ENCODE measurements at places on chromosomes 1 and 21.

- no peak for DNase-seq
Observed at GRCh38 chr1:7690076-7690475, 81.0 kb upstream of the VAMP3 start.

DNA sequence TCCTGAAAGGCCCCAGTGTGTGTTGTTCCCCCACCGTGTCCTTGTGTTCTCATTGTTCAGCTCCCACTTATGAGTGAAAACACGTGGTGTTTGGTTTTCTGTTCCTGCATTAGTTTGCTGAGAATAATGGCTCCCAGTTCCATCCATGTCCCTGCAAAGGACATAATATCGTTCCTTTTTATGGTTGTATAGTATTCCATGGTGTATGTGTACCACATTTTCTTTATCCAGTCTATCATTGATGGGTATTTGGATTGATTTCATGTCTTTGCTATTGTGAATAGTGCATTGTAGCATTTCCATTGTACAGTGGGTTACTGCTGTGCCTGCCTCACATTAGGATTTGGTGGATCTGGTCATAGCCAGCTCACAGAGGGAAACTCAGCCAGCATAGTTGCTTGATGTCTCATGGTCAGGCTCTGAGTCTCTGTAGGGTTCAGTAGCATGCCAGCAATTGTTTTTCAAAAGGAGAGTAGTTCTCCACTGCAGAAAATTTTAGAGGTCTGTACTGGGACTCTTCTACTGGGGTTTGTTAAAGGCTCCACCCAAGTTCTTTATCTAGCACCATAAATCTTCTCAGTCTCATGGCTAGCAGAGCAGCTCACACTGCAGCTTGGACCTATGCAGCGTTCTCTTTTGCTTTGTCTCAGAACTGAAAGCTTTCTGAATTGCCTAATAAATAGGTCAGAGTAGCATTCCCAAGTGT, 41.0 kb downstream of the RUNX3 start:
- no peak for DNase-seq

DNA sequence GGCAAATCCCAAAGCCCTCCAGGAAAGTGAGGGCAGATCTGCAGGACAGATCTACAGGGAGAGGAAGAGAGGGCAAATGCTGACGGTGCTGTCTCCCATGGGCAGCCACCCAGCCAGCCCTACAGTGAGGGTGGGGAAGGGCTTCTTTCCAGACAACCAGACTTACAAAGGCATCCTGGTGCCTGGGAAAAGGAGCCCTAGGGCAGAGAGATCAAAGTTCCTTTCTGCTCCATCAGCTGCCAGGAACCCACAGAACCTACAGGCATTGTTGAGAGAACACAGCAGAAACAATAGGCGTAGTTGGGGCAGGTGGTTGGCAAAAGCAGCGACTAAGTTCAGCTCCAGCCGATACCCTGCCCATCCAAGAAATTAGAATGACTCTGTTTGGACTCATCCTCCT, 332.4 kb downstream of the KCNH1 start:
- no peak for DNase-seq

DNA sequence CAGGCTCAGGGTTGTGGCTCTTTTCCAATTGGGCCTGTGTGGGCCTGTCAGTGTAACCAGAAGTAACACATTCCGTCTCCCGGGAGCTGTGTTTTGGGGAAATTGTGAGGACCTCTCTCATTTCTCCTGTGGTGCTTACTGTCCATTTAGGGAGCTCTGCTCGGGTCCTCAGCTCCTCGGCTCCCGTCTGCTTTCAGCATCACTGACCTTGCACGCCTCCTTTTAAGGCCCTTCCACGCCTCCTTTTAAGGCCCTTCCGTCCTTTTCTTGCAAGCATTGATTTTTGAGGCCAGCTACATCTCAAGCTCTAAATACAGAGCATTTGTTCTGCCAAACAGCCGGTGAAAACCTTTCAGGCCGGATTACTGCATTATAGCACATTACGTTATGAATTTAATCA, 9.7 kb downstream of the CA6 start:
- no peak for DNase-seq

- DNase-seq = no peak
Observed at GRCh38 chr1:44903011-44903680, 60.1 kb upstream of the PTCH2 start.

DNA sequence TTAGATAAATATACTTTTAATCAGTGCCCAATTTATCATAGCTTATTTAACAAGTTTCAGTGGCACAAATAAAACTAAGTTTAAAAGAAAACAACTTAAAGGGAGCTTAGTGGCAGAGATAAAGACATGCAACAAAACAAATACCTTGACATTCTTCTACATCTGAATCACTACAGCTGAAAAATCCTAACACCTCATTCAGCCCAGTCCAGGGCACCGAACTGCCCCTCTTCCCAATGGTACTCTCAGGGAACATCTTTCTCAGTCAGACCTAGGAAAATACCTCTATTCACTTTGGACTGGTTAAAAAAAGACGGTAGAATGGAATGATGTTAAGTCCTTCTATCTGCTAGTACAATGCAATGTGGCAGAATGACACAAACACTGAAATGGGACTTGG, 8.3 kb downstream of the OTUD7B start:
- DNase-seq = no peak

GRCh38 chr1:242412921-242413320, 111.6 kb downstream of the PLD5 start:
- DNase-seq = no peak

DNA sequence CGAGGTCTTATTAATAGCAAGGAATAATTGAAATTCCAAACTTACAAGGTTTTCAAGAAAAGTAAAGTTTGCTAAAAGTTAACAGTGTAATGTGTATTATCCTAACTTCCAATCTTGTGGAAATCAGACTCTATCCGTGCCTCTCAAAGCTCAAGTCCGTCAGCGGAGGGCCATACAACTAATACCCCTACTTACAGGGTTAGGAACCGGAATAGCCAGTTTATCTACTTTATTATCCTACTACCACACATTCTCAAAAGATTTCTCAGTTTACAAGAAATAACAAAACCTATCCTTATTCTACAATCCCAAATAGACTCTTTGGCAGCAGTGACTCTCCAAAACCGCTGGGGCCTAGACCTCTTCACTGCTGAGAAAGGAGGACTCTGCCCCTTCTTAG, 457.8 kb downstream of the PTPRC start:
- no peak for DNase-seq

DNA sequence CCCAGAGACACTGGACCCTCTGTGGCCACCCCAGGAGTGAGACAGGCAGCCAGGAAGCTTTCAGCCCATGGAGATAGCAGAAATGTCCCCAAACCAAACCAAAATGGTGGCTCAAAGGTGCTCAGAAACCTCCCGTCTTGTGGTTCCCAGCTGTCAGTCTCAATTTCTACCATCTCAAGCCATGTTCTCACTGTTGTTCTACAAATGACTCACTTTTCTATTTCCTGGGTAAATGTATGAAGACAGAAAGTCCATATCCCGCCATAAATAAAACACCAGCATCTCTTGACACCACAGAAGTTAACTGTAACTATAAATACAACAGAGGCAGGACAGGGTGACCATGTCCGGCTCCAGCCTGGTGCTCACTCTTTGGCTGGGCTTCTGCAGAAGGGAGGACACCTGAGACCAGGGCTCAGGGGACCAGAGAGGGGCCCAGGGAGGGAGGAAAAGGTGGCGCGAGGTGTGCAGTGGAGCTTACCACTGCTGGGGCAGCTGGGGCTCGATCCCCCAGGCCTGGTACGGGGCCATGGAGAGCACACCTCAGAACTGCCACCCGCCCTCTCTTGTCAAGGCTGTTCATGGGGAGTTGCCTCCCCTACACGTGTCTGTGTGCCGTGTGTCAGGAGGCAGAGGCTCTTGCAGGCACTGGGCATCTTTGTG, 43.6 kb downstream of the EPHB2 start:
- no peak for DNase-seq

- DNase-seq = no peak
Observed at GRCh38 chr21:44998621-44999427, 59.0 kb downstream of the SLX9 start.

DNA sequence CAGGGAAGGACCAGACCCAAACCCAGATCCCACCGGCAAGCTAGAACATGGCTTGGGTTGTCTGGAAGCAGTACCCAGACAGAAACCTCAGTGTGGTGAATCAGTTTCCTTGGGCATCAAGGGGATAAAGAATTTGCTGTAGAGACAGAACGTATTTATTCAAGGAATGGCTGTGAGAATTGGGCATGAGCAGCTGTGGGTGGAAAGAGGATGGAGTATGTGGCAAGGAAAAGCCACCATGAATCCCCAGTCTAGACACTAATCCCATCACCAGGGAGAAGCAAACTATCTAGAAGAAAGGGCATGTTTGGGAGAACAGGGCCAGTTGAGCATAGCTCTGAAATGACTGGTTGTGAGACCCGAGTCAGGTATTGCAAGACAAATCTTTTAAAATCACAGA, 109.2 kb downstream of the TOMM20 start:
- DNase-seq = no peak

GRCh38 chr1:7657287-7658016, 113.6 kb upstream of the VAMP3 start:
- DNase-seq = no peak

DNA sequence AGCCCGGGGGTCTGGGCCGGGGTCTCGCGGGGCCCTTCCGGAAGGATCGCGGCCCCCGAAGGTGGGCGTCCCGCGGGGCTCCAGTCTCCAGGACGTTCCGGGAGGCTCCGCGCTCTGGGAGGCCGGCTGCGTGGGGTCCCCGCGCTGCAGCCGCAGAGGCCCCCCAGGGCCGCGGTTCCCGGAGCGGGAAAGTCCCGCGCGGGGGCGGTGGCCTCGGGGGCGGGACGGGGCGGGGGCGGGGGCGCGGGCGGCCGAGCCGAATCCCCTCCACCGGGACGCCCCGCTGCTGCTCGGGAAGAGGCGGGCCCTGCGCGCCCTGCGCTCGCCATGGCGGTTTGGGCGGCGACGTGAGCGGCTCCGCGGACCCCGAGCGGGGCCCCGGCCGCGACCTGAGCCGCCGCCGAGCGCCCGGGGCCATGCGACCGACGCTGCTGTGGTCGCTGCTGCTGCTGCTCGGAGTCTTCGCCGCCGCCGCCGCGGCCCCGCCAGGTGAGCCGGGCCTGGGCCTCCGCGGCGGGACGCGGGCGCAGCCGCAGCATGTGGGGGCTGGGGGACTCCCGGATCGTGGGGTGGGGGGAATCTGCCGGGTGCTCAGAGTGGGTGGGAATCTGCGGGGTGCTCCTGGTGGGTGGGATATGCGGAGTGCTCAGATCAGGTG, at the start of gene IFNGR2:
Gene IFNGR2, plus strand, starts transcription at position 286 of the 658 bp plus-strand sequence. Its CDS starts 131 bp downstream, at position 417.
- no peak for DNase-seq

GRCh38 chr1:6185635-6186382, 5.7 kb upstream of the CHD5 start:
- no peak for DNase-seq

- DNase-seq = no peak
Observed at GRCh38 chr1:54548389-54549044, 489 bp downstream of the ACOT11 start.
